ENCODE measurements at places on chromosomes 2 and 18. TPM values are rescaled to one million over a fixed set of nuclear protein-coding genes. Genes with fewer than 3 reads are reported as not detected.

Gene CPS1
- total RNA-seq = 10.9 TPM

Gene LCT
- 0.05 TPM for total RNA-seq

Gene TEX44
- not detected for total RNA-seq

Gene FOXI3
- 0.05 TPM for total RNA-seq

Gene CD207
- not detected for total RNA-seq

Gene BMP10
- not detected for total RNA-seq

Gene CSRNP3
- total RNA-seq = 0.01 TPM

Gene SLC23A3
- total RNA-seq = 0.82 TPM

Gene PID1
- total RNA-seq = 3.3 TPM

Gene TDRD15
- not detected for total RNA-seq

Gene RUFY4
- 0.09 TPM for total RNA-seq

Gene ZNF396
- total RNA-seq = 0.88 TPM
